ENCODE measurements at places on chromosomes 5 and 9.

- DNase-seq: no peak
These were observed 68.0 kb upstream of the CTNNA1 start for GRCh38 chr5:138685193-138685745.

- no peak for DNase-seq
These were observed 215.6 kb downstream of the TLE1 start for GRCh38 chr9:81473708-81474107.

DNA sequence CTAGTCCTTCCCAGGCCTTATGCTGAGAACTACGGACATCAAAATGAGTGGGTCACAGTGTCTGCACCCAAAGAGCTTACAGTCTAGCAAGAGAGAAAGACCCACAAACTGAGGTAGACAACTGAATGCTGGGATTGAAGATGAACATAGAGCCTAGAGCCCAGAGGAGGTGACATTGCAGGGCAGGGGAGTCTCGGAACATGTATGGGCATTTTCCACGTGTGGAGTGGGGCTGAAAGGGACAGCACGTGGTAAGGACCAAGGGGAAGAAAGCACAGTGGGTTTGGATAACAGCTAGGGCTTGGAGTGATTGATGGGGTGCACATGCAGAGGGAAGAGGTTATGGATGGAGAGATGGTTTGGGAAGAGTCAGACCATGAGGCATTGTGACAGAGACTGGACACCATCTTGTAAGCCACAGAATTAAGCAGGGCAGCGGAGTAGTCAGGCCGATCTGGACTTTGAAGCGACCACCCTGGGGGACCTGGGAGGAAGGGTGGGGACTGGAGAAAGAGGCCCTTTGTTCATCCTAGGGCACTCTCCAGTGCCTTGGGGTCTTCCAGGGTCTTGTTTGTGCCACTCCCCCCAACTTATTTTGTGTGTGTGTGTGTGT is 47.5 kb upstream of the SH3PXD2B start:
- DNase-seq: no peak

DNA sequence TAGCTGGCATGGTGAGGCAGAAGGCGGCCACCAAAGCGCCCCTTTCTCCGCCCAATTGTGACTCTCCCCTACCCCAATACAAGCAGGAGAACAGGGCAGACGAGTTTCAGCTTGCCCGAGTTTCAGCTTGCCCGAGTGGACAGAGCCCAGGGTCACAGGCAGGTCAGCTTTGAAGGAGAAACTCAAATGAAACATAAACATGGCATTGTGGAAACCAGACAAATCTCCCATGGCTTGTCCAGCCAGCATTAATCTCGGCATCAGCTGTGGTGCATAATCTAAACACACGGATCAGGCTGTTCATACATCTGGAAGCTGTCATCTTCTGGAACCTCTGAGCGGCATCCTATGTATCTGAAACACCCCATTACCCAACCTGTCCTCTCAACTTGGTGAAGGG is 16.9 kb downstream of the PTCH1 start:
- DNase-seq: no peak

GRCh38 chr9:112858625-112859147 is 32.0 kb downstream of the SLC46A2 start:
- no peak for DNase-seq

GRCh38 chr5:64836190-64836755 is 67.5 kb downstream of the CWC27 start:
- no peak for DNase-seq

DNA sequence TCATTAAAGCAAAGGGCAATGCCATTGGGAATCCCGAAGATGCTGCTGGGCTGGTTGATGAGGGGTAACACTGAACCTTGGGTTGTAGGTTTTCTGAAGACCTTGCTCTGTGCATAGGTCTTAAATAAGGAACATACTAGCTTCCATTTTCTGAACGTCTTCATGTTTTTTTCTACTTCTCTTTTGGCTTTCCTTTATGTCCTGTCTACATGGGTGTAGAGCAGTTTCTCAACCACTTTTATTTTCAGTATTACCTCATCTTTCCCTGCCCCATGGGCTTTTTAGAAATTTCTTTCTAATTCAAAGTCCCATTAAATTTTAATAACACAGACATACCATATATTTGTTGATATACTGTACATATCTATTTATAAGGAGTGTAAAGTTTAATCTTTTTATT is at the start of gene IFNA14:
Gene IFNA14, minus strand, starts transcription at position 95 of the 400 bp plus-strand sequence. Its CDS starts 70 bp downstream, at position 25.
- DNase-seq: no peak

- DNase-seq: no peak
These were observed 37.0 kb downstream of the RAPGEF1 start for GRCh38 chr9:131702911-131703310.

- DNase-seq: no peak
These were observed 678.5 kb upstream of the NUDT12 start for GRCh38 chr5:104241046-104241445.

DNA sequence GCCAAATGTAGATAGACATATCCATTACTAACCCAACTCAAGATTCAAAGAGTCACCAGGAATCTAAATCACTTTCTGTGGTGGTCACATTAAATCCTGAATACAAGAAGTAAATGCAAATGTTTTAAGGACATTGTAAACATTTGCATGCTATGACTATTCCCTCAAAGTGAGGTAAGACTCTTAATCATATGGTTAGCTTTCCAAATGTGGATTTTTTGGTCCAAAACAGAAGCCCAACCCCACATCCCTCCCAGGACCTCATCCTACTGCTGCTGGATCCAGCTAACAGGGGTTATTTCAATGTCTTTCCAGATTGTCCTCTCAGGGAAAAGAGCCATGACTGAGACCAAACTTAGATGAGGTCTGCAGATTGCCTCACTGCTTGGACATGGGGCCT is 228.1 kb upstream of the PANK3 start:
- DNase-seq: no peak

DNA sequence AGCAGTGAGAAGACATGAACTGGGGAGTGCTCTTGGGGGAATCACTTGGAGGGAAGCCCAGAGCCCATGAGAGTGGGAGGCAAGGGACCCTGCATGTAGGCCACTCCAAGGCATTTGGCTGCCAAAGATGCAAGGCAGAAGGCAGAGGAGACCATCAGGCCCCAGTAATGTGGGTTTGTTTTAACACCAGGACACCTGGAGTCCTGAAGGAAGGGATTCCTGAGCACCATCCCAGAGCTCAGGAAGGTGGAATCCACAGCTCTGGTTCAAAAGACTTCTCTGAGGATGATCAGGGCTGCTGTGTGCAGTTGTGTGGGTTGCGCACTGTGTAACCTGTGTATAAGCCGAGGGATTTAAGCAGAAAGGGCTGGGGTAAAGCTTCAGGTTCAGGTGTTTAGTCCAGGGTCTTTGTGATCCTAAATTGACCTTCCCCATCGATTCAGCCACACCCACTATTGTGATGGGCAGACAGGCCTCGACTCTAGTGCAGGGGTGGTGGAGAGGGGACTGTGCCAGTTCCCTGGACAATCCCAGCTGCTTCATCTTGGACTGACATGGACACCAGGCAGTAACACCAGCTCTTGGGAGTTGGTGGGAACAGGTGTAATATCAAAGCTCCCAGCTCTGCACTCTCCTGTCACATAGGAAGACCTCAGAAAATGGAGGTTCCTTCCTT is 11.0 kb downstream of the B4GALT7 start:
- DNase-seq: no peak

DNA sequence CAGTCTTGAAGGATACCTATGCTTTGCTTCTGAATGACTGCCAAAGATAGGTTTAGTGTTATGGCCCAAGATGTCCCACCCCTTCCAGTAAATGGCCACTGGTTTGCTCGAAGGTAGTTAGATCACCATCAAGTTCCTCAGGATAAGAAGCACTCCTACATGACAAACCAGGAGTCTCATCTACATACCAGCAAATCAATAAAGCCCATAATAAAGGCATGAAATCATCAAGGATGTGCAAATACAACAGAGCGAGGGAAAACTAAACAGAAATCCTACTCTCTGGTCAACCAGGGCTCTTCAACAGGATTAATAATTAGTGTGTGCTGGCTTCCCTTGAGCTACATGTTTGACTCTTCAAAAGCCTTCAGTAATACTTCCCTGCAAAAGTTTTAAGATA is 141.0 kb downstream of the LHFPL2 start:
- no peak for DNase-seq

GRCh38 chr5:145858959-145859358 is 13.9 kb downstream of the GRXCR2 start:
- no peak for DNase-seq

DNA sequence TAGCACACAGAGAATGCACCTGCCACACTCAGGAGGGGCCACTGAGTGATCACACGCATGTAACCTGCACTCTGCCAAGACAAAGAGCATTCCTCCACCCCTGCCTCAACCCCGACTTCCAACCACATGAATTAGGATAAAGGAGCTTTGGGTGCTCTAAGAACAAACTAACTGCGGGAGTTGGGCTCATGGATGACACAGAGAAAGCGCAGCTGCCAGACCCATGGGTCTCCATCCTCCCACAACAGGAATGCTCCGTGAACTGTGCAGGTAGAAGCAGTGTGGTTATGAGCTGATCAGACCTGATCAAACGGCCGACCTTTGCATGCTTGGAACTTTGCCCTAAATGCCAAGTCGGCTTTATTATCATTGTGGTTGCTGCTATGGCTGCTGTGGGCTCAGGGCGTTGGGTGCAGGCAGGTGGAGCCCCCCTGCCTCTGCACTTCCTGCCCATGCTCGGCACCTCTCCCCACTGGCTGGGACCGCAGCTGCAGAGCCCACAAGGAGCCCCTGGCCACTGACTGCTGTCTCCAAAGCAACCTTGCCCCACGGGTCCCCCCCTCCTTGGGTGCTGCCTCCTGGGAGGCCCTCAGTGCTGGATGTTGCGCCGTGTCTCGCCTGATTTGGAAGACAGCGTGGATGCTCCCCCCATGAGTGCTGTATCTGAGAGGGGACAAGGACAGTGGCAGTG is 2.6 kb upstream of the SLC6A3 start:
- DNase-seq: no peak
